ENCODE measurements at places on chromosomes 5 and 9.

DNA sequence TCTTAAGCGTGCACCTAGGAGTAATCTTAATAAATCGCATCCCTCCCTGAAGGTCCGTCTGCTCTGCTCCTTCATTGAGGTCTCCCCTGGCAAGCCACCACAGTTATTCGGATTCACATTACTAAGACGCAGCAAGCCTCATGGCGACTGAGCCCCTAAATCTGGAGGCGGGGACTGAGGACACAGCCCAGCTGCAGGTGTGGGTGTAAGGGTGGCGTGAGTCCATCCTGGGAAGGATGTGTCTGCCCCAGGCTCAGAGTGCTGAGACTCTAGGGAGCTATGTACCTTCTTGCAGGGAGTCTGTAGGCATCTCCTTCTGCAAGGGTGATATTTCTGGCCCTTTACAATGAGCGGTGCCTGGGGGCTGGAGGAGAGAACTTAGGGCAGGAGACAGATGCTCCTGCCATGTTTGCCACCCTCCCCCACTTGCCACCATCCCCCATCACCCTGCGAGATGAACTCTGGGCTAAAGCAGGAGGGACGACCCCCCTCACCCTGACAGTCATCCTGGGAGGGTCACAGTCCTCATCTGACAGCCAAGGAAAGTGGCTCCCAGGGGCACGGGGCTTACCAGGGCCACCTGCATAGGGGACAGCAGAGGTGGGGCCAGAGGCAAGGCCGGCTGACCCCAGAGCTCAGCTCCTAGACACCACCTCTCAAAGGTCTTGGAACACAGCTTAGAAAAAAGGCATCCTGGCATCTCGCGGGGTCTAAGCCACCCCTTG, 76.4 kb upstream of the FCN1 start:
- no peak for DNase-seq

GRCh38 chr9:74500584-74500924, 3.4 kb downstream of the RORB start:
- no peak for DNase-seq

GRCh38 chr5:145510324-145510723, 324.8 kb downstream of the PRELID2 start:
- no peak for DNase-seq

DNA sequence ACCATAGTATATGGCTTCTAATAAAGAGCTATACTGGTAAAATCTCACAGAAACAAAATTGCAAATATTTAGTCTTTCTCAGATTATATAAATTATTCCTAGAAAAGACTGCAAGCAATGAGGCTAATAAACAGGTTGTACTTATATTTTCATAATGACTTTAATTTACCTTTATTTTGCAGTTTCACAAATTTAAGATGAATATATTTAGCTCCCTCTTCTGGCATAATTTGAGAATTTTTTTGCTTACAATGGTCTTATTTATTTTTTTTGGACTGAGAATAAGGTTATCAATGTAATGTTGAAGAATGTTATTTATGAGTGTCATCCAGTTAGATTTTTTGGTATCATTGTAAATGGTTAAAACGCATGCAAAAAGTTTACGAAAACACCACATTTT, 56.7 kb downstream of the PIK3R1 start:
- DNase-seq = no peak

DNA sequence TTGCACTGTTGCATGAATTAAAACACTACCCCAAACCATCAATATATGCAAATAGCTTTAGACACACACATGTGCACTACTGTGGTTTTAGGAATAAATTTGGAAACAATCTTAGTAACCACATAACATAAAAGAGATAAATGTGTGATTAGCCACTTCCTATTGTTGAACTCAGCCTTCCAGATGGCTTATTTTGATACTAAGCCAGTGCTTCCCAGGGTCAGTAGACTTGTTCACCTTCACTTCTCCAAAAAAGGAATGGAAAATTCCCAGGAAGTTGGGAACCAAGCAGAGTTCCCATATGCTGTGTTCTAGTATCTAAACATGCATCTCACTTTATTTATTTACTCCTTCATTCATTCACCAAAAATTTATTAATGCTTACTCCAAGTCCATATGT, 47.8 kb downstream of the SVEP1 start:
- DNase-seq = no peak

DNA sequence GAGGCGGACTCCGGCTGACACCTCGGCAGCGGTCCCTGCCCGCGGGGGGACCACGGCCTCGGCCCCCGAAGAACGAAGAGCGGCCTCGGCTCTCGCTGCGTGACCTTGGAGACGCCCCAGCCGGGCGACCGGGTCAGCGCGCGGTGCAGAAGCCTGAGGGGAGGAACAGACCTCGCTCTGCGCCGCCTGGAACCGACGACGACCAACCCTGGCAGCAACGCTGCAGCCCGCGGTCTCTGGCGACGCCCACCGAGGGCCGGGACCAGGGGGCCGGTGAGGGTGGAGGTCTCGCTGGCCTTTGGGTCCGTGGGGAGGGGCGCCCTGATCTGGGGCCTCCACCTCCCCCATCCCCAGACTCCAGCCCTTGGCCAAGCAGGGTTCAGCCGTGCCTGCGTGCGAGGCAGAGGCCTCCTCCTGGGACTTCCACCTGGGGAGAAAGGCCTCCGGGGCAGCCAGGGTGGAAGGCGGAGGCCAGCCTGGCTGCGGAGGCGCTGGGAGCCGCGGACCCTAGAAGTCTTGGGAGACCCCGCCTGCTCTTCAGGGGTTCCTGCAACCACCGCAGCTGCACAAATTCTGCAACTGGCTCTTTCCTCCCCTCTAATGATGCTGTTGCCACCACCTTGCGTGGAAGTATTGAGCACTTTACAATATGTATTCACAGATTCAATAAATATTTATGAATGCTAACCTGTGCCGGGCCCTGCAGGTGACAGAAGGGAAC, 44.3 kb upstream of the SLC12A7 start:
- no peak for DNase-seq

DNA sequence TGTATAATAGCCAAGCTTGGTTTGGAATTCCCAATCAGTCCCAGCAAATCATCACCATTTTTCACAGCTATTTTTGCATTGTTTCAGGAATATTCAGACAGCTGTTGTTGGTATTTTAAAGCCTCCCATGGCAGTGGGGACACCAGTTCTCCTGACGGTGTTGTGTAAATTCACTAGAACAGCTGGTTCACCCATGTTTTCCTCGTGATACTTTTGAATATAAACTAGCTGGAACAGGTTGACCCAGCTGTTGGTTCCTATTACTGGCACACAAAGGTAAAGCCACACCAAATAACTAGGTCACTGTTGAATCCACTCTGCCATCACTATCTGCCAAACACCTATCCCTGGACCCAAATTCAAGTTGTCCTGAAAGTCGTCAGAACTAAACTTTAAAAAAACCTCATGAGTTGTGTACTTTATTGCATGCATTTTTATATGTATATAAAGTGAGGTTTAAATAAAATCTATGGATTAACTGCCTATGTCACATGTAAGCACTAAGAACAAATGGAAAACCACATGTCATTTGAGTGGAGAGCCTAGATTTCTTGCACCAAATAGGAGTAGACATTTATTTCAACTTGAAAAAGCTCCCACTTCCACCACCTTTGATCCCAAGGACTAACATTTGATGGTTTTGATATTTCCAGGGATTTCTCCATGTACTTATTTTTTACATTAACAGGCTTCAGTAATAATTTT, 121.9 kb upstream of the PIK3R1 start:
- DNase-seq = no peak

DNA sequence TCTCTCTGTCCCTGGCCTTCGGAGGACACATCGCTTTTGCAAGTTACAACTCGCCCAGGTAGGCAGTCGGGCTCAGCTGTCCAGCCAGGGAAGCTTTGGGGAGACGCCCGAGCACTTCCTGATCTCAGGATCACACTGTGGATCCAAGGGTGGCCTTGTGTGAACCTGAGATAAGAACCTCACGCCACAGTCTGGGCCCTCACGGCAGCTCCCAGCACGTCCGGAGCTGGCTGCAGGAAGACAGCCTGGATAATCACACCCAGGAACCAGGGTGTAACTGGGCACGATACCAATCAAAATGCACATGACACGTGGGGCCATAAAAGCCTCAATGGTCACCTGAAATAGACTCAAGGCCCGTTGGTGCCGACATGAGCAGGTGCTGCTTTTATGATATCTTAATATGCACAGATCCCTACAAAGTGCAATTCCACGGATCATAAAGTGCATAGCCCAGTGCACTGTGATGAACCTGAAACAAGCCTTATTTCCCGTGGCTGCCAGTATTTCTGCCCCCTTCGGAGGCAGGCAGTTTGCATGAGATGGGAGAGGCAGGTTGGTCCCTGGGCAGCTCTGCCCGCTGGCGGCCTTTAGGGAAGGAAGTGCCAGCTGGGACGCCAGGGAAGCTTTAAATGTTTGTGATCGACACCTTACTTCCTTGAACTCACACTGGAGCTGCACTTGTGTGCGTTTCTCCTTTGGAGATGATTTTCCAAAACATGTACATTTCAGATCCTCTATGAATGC, 14.5 kb downstream of the SLC6A18 start:
- DNase-seq = no peak

DNA sequence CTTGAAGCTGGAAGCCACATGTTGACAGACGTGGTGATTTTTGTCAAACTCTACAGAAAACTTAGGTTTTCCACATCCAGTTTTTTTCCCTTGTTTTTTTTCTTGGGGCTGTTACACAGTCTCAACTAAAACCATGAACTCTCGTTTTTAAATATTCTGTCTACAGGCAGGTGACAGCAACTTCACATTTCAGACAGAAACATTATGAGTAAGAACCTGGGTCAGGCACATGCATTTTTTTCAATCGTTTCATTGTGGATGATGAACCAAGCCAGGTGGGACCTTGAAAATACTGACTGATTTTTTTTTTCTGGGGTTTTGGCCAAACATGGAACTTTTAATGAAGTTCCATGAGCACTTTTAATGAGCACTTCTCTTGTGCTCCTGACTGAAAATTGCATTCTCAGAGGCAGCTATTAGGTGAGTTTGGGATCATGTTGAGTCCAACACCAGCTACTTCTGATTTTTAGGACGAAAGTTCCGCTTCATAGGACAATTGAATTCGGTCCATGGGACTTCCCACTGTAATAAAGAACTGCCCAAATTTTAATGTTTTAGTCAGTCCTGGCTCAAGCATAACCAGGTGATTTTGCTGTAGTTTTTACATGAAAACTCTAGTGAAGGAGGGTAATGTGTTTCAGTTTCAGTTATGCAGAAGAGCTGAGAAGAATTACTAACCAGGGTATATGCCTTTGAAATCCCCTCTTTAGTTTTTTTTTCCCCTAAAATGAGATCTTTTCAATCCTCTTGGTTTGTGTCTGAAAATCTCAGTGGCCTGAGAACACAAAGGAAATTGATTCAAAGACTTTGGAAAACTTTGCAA, 93.2 kb upstream of the ADAMTS16 start:
- DNase-seq = no peak

DNA sequence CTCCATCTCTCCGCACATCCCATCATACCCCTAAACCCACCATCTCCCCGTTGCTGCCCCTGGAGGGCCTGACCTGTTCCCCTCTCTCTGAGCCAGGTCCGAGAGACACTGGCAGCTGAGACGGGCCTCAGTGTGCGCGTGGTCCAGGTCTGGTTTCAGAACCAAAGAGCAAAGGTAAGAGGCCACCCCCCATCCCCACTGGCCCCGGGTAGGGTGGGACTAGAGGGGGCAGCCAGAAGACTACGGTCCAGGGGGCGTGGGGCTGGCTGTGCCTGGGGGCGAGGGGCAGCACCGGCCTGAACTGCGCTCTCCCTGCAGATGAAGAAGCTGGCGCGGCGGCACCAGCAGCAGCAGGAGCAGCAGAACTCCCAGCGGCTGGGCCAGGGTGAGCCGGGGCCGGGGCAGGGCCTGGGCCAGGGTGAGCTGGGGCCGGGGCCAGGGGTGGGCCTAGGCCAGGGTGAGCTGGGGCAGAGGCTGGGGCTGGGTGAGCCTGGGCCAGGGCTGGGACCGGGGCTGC, 79.8 kb downstream of the LMX1B start:
- no peak for DNase-seq

GRCh38 chr9:23123048-23123632, 676.5 kb downstream of the DMRTA1 start:
- no peak for DNase-seq

- no peak for DNase-seq
These were observed 813.7 kb downstream of the MAT2B start for GRCh38 chr5:164319161-164319560.

DNA sequence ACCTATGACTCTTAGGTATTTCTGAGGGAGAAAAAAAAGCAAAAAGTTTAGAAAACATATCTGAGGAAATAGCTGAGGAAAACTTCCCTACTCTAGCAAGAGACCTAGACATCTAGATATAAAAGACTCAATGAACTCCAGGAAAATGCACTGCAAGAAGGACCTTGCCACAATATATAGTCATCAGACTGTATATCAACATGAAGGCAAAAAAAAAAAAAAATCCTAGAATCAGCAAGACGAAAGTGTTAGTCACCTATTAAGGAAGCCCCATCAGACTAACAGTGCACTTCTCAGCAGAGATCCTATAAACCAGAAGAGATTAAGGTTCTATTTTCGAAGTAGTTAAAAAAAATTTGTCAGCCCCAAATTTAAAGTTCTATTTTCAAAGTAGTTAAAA, 166.2 kb downstream of the TMEM38B start:
- no peak for DNase-seq

DNA sequence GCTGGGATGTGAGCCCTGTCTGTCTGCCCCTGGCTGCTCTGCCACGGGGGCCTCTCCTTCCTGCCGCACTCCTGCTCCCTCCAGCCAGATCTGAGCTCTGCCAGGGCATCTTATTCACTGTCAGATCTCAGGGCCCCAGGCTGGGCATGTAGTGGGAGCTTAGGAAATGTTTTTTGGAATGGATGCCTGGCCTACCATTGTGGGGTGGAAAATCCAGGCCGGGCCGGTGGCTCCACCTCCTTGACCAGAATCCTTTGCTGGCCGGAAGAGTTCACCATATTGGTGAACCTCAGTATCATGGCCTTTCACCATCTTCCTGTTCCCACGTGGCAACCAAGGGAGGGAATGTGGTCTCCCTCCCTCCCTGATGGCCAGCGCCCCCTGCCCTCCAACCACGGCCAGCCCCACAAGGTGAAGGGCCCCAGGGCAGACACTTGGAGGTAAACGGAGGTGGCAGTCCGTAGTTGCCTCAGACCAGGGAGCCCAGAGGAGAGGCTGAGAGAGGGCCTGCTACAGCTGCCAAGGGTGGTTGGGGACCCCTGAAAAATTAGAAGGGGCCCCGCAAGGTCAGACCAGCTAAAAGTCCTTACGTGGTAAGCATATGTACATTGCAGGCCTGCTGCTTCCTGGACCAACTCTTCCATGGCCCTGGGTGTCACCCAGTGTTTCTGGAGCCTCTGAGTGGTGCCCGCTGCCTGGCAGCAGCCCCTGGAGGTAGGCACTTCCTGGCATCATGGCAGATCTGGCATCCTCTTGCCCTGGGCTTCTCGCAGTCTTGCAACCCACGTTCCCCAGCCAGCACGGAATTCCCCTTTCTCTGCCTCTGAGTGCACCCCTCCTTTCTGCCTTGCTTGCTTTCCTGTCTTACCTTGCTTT, 153.3 kb downstream of the RGS3 start:
- DNase-seq = no peak

- no peak for DNase-seq
These were observed 90.9 kb downstream of the CFAP90 start for GRCh38 chr5:7759951-7760580.

- no peak for DNase-seq
These were observed 94.4 kb upstream of the IFNE start for GRCh38 chr9:21576331-21577189.

GRCh38 chr5:96851312-96852062, 24.8 kb upstream of the ERAP2 start:
- DNase-seq = no peak

GRCh38 chr5:145867806-145868205, 5.0 kb downstream of the GRXCR2 start:
- no peak for DNase-seq

GRCh38 chr5:134649163-134649835, 714 bp downstream of the SEC24A start:
- no peak for DNase-seq

Measured in stimulated activated CD8-positive, alpha-beta memory T cell treated with anti-CD3 and anti-CD28 coated beads, Interleukin-15, amount 100 ng/mL, for 4 hours (primary cell).